ENCODE measurements at places on chromosomes 7 and 10. TPM values are rescaled to one million over a fixed set of nuclear protein-coding genes. Genes with fewer than 3 reads are reported as not detected.

GRCh38 chr10:70814126-70814525 is 1.6 kb upstream of the SGPL1 start:
- DNase-seq: no peak

GRCh38 chr10:70751991-70752390 is 33.2 kb downstream of the TBATA start:
- no peak for DNase-seq

DNA sequence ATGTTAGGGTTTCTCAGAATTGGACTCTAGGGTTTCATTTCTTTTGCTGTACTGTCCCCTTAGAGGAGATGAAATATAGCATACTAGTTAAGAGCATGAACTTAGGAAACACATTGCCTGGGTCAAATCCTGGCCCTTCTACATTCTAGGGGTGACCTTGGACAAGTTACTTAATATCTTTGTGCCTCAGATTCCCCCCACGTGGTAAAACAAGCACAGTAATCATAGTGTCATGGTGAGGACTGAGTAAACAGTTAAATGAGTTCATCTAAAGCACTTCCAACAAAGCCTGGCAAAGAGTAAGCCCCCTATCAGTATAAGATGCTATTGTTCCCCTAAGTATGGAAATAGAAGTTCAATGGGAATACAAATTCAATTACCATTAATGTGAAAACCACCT is 5.1 kb downstream of the DPY19L1 start:
- DNase-seq: no peak

DNA sequence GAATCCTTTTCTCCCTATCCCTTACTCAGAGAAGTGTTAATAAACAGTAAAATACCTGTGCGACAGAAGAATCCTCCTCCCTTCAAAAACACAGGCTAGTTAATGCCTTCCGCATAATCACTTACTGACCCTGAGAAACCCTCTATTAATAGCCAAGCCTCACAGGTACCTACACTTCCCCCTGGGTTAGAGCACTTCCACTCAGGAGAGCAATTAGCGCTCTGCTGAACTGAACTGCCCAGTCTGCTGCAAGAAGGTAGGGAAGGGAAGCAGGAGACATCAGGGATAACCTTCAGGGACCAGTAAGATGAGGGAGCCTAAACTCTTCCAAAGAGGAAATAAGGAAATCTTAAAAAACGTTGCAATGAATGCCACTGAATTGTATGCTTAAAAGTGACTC is 39.6 kb downstream of the KIAA1549 start:
- no peak for DNase-seq

ELN gene
- 0.59 TPM for total RNA-seq

GPR158 gene
- 13.7 TPM for total RNA-seq

GRCh38 chr7:71706597-71706975 is 574.6 kb downstream of the GALNT17 start:
- DNase-seq: no peak

DNAH11 gene
- total RNA-seq: 10.0 TPM

IL15RA gene
- 18.5 TPM for total RNA-seq

NUDT5 gene
- 176 TPM for total RNA-seq

ENTPD7 gene
- 4.6 TPM for total RNA-seq

DNA sequence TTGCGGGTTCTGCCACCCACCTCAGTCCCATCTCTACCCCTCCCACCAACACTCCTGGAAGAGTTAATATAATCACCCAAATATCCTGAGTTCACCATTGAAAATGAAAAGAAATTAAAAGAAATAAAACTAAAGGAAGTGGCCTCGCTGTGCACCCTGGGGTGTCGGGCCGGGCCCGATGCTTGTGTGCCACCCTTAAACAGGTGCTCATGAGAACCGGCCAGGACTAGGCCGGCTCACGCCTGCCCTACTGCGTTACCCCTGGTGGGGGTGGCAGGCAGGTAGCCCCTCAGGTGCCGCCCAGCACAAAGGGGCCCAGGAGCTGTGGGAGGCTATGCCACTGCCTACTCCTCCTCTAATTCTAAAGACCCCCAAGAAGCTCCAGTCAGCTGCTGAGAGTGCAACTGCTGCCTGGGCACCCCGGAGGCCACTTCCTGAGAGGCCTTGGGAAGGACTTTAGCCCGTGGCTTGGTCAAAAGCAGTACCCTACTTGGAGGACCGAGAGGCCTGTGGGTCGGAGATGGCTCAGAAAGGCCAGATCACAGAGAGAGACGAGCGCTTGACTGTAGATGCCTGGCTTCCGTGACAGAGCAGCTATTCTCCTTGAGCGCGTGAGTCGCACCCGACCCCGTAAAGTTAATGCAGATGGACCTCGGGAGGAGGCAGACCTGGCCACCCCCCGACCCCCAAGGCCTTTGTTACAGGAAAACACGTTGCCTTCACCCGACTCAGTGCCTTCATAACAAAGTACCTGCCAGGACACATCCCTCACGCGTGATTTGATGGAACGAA is 51.0 kb upstream of the PPP2R2D start:
- no peak for DNase-seq

HABP2 gene
- not detected for total RNA-seq

HTR5A gene
- total RNA-seq: not detected

ACSL5 gene
- 18.5 TPM for total RNA-seq
